NCI-H1930 (cell line): ENCODE measurements at places on chromosomes 7 and 10.

GRCh38 chr7:6228361-6229229 lies 43.8 kb downstream of the CYTH3 start:
- DNase-seq: no peak

GRCh38 chr10:59757966-59758365 lies 4.7 kb upstream of the MRLN start:
- DNase-seq: no peak

- DNase-seq: no peak
Observed at GRCh38 chr7:26989897-26990670, 105.7 kb downstream of the HOXA1 start.

DNA sequence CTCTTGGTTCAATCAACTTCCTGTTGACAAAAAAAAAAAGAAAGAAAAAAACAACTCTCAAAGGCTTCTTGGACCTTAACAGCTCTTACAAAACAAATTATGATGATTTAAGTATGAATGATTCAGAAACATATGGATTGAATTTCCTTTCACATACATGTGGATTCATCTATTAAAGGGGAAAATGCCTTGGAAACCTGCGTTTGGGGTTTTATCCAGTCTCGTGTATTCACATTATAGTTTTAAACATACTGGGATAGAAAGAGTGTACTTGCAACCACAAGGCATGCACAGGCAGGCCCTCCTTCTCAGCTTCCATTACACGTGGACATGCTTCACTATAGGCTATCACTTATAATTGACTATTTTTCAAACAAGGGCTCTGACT lies 286.7 kb downstream of the INHBA start:
- DNase-seq: no peak

- DNase-seq: no peak
Observed at GRCh38 chr7:118224521-118224920, at the start of gene ANKRD7. Gene ANKRD7 (plus strand): TSS chr7:118224704. CDS start chr7:118224831, 127 bp downstream.

DNA sequence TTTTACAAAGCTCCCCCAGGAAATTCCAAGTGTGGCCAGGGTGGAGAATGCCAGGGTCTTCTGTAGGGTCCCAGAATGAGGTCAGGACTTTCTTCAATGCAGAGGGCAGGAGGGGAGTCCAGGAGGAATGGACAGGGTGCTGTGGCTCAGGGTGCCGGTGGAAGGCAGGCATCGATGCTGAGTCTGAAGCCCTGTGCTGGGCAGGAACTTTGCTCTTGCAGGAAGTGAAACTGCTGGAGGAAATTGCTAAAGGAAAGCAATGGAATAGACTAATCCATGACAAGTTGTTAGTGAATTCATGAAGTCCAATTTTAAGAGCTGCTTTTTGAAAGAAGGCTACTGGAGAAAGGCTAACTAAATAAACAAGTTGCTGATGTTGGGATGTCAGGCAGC lies 14.8 kb downstream of the PTPRE start:
- no peak for DNase-seq

DNA sequence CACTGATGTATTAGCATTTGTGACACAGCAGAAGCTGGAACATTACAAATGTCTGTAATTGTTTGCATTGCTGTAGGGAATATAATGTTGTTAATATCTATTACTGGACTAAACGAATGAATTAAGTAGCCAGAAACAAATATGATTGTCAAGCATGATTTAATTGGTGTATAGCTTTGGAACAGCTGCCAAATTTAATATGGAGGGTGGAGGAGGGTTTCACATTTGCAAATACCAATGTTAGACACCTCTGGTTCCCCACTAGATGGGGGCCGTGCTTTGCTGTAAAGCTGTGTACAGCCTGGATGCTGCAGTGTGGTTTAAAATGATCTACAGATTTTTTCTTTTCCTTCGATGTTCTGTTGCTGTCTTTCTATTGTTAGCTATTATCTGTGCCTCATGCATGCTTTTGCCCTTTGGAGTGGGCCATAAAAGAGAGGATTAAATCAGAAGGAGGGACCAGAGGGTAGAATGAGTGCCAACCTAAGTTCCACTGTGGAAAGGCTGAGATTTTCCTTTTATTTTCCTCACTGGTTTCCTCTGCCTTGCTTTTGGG lies 23.1 kb downstream of the DNAJB9 start:
- DNase-seq: peak; percentile 10

DNA sequence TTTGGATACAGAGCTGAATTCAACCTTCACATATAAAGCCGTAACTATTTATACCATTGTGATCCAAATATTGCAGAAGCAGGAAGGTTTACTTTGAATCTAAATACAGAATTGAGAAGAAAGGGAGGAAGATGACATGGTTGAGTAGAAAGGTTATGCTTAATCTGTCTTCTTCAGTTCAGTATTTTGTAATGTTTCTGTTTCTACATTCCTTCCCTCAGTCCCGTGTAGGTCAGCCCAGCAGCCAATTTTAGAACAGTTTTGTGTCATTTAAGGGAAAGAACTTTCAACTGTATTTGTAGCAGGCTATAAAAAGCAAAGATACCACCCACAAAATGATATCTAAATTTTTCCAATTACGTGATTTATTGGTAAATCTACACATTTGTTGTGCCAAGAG lies 97.4 kb downstream of the CPED1 start:
- DNase-seq: no peak

- no peak for DNase-seq
Observed at GRCh38 chr7:149020483-149020882, 7.8 kb downstream of the PDIA4 start.

DNA sequence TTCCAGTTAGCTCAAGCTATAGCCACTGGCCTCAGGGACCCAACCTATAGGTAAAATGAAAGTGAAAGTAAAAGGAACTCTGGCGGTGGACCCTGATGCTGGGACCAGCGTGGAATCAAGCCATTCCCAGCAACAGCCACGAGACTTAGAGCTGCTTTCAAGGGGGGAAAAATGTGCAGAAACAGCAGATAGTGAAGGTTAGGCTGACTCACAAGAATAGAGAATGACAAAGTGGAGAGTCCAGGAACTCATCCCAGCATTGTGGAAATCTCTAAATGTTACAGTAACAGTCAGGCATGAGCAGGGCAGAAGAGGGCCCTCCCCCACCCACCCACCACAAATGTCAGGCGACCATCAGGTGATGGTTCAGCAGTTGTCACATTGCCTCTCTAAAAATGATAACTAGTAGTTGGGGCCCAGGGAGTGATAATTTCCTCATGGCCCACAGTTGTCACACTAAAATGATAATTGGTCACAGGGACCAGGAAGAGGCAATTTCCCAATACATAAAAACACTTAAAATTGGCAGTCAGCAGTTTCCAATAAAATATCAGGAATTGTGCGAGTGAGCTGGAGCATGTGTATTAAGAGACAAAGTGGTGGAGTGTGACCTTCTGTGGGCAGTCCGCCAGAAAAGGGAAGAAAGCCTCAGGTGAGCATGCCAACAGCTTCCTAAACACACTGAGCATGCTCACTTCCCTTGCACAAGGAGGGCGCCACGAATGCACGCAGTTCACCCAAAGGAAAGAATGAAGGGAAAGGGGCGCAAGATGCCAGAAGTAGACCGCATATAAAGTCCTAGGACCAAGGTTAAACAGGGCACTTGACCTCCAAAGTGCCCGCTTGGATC lies 129.8 kb upstream of the PPP1R3A start:
- DNase-seq: no peak

GRCh38 chr10:133125901-133126300 lies 34.1 kb upstream of the KNDC1 start:
- DNase-seq: no peak

GRCh38 chr10:124619195-124619594 lies 125.0 kb downstream of the FAM53B start:
- DNase-seq: no peak

- no peak for DNase-seq
Observed at GRCh38 chr7:114835303-114835702, 86.6 kb upstream of the MDFIC start.

- peak; percentile 16 for DNase-seq
Observed at GRCh38 chr7:158682456-158682855, 22.1 kb downstream of the NCAPG2 start.

DNA sequence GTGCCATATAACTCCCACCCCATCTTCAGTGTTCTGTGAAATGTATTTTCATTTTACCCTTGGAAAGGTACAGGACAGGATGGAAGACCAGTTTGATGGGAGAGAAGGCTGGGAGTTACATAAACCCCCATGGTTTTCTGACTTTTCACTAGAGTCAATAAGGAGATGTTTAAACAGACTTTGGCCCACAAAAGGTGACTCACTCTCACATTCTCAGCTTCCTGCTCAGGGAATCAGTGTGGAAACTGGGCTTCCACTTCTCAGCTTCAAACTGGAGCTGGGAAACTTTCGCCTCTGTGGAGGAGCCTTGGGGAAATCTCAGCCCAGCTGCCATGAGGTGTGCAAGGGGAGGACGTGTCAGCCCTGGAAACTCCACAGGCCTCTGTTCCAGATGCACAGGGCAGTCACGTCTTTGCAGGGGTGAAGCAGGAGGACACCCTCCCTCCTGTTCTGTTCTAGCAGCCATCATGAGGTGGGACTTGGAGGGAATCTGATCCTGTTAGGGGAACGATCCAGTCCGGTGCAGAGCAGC lies 560.5 kb upstream of the GALNT17 start:
- DNase-seq: no peak

GRCh38 chr7:28516390-28517172 lies 104.3 kb downstream of the CREB5 start:
- DNase-seq: no peak

DNA sequence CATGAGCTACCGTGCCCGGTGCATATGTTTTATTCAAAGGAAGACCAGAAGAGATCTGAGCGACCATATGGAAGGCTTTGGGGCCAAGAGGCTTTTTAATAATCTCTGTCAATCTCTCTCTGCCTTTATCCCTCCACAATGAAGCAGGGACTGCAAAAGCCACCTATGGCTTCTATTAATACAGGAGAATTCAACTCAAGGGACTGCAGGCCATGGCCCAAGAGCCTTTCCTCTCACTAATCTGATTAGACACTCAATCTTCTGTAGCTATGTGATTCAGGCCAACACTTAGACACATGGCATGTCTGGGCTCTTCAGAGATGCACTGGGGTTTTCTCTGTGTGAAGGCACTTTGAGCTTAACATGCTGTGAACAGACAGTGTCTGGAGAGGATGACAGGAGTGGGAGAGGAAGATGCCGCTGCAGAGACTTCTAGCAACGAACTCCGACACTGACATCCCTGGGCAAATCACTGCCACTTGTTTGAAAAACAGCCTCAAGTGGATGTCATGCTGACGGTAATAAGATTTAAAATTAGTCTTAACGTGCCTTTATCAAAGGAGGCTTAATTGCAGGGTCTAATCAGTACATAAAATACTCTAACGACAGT lies 114.4 kb upstream of the AOAH start:
- no peak for DNase-seq

GRCh38 chr10:124138883-124139348 lies 45.5 kb upstream of the CHST15 start:
- DNase-seq: no peak

DNA sequence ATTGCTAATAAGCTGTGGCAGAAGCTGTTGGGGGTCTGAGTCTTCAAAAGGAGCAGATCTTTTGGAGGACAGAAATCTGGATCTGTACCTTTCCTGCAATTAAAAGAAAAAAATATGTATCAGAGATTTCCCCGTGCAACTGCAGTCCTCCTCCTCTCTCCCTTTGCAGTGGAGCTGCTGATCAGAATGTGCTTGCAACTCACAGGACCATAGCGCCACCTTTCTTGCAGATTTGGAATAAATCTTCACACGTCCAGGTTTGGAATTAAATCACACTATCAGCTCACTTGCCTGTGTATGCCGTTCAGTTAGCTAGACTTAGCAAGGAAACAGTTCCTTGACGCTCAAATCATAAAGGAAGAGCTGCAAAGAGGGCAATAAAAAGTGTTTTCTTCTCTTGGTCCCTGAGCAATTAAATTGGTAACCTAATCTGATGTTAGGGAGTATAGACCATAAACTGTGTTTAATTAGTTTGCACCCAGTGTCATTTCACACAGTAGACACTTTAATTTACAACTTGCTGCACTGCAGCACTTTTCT lies 77.4 kb downstream of the PON1 start:
- DNase-seq: peak; percentile 67

- no peak for DNase-seq
Observed at GRCh38 chr7:151009327-151010036, 14.8 kb downstream of the ATG9B start.

DNA sequence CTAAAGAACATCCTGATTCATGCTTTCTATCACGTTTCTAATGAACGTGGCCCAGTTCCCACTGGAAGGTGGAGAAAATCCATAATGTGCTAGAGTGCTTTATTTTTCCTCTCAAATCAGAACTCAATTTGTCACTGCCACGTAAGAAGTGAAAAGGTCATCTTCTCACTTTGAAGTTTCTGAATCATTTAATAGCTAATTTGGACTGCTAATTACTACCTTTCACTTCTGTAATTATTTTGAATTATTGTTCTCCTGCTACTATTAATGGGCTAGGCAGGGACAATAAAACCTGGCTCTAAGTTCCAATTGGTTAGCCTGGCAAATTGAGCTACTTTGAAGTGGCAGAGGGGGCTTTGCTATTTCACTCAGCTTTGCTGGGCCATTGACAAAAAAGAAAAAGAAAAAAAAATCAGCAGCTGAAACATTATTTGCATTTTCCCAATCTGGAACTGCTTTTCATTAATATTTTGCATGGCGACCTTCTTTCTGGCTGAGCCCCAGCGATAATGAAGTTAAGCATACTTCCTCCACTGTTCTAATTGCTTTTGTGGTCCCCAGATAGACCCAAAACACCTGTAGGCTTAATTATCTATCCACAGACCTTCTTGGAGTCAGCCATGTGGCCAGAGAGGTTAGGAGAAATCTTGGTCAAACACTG lies 264.2 kb downstream of the SEC23IP start:
- no peak for DNase-seq

DNA sequence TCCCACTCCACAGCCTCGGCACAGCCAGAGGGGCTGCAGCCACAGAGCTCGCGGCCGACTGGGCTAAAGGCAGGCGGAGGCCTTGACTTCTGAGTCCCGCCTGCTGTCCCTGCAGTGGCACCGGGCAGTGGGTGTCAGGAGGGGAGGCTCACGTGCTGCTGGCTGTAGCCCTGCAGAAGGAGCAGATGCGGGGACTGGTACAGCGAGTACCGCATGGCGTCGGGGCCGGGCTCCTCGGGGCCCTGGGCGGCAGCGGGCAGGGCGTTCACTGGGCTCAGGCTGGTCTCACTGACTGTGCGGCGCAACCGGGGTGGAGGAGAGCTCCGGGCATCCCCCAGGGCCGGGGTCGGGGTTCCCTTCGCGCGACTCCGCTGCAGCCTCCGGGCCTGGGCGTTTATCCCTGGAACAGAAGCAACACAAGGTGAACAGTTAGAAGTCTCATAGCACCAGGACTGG lies 25.6 kb downstream of the PAPOLB start:
- no peak for DNase-seq

- no peak for DNase-seq
Observed at GRCh38 chr7:12161146-12161545, 49.9 kb upstream of the TMEM106B start.

- DNase-seq: no peak
Observed at GRCh38 chr10:11658801-11659368, 47.4 kb upstream of the USP6NL start.

GRCh38 chr7:4549681-4550080 lies 132.4 kb upstream of the FOXK1 start:
- DNase-seq: no peak

- DNase-seq: peak; percentile 72
Observed at GRCh38 chr10:101291331-101292193, 62.3 kb upstream of the LBX1 start.
